ENCODE measurements at places on chromosomes 7 and 10.

GRCh38 chr10:59240582-59241183 is 64.2 kb downstream of the PHYHIPL start:
- DNase-seq = peak; percentile 12

DNA sequence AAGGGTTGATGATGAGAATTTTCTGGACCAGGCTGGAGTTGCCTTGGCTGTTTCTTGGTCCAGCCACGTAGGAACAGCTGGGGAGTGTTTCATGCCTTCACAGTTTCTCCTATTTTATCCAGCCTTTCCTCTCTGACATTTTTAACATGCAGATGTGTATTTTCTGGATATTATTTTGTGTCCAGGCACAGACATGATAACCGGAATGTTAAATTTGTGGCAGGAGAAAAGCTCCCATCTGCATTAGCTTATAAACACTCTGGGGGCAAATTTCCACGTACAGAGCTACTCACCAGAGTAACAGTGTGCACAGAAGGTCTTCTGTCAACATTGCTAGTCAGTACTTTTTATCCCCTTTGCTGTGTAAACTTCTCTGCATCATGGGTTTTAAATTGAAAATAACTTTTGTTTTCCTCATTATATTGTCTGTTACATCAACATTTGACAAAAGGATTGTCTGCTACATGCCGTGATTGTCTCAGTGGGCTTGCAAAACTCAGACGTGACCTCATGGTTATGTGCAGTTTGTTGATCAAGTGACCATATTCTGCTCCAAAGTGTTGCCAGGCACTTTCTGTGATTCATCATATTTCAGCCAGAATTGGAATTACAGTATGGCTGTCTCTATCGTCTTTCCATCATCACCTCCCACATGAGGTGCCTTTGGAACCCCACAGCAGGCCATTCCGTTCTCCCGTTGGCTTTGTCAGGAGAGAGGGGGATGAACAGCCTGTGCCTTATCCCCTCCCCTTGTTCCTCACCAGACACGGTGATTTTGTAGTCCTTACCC is 41.4 kb downstream of the INSYN2A start:
- DNase-seq = no peak

GRCh38 chr7:133048589-133048988 is 33.3 kb downstream of the CHCHD3 start:
- DNase-seq = peak; percentile 12

DNA sequence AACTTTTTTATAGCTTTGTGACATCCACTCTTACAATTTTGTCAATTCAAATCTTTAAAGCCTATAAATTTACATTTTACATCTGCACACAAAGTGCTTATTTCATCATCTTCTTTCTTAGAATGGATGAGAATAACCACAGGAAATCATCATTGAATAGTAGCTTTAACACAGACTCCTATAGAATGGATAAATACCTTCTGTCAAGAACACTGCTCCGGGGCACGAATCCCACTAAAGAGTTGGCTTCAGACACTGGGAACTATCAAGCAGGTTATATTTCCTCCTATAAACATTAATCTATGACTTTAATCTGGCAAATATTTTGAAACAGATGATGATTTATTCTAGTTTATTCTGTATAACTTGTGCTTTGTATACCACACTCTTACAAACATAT is 269.7 kb upstream of the TPK1 start:
- DNase-seq = no peak

- DNase-seq = no peak
These were observed 13.1 kb upstream of the FAM20C start for GRCh38 chr7:179209-179681.

GRCh38 chr7:30093420-30093952 is 41.3 kb upstream of the MTURN start:
- no peak for DNase-seq

DNA sequence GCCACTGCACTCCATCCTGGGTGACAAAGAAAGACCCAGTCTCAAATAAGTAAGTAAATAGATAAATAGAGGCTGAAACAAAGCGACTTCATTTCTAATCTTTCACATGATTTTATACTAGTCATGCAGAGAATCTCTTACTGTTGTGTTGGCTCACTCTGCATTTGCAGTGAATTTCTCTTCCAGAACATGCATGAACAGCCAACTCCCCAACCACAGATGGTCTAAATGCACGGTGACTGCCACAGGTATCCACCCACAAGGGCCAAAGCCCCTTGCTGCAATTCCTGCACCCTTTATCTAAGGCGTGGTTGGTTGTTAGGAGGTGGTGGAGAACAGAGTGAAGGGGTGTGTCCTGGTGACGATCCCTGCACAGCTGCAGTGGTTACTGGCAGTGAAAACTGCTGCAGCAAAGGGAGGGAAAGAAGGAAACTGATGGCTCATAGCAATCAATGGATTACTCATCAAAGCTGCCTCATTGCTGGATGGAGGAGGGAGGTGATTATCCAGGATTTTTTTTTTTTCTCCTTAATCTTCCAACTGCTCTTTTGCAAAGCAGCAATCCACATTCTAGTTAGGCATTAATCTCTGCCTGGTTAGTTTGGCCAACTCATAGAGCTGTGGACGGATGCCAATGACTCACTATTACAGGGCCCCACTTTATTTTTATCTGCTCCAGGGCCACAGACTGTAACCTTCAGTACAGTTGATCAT is 50.6 kb downstream of the PRTFDC1 start:
- DNase-seq = peak; percentile 89

DNA sequence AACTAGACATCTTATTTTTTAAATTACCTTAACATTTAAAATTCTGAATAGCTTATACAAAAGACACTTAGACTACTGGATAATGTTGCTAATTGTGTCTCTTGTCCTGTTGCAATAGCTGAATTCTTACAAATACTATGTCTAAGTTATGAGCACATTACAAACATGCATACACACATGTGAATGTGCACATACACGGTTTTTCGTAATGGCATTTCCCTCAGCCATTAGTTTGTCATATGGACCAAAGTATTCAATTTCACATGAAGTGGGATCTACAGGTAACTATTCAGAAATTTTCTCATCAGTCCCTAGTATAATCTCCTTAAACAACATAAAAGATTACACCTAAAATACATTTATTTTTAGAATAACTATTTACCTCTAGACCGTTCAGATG is 178.6 kb upstream of the BET1 start:
- DNase-seq = no peak

GRCh38 chr7:44515590-44516268 is 25.3 kb upstream of the NUDCD3 start:
- no peak for DNase-seq

- no peak for DNase-seq
These were observed 33.5 kb upstream of the VPS41 start for GRCh38 chr7:38942431-38943051.

DNA sequence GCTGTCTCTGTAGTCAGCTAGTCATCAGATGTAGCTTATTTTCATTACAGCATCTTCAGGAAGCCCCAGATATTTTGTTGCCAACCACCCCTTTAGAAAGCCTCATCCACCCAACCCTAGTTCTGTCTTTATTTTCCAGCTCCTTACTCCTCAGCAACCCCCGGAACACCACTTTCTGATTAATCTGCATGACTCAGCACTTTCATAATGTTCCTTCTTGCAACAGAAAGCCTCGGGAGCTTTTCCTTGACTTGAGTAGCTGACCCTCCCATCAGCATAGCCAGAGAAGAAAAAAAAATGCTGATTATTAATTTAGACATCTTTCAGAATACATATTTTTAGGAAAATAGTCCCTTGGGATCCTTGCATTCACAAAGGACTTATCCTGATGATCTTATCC is 244.0 kb upstream of the CXCL12 start:
- DNase-seq = peak; percentile 72

DNA sequence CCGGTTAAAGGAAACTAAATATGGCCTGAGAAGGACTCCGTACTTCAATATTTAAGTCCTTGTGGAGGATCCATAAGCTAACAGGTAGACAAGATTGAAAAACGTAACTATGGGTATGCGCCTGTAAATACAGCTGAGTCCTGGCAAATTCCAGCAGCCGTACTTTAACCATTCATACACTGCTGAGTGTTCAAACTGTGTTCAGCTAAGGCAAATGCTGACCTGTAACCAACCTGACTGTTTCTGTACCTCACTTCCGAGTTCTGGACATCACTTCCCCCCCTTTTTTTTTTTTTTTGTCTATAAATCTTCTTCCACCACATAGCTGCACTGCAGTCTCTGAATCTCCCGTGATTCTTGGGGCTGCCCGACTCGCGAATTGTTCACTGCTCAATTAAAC is 69.1 kb downstream of the SRPK2 start:
- no peak for DNase-seq

- no peak for DNase-seq
These were observed 697.8 kb downstream of the GATA3 start for GRCh38 chr10:8752146-8752843.

GRCh38 chr7:31958226-31958625 is 112.0 kb downstream of the PDE1C start:
- DNase-seq = no peak

- DNase-seq = no peak
These were observed 463.6 kb downstream of the PLXNA4 start for GRCh38 chr7:132112657-132113056.

DNA sequence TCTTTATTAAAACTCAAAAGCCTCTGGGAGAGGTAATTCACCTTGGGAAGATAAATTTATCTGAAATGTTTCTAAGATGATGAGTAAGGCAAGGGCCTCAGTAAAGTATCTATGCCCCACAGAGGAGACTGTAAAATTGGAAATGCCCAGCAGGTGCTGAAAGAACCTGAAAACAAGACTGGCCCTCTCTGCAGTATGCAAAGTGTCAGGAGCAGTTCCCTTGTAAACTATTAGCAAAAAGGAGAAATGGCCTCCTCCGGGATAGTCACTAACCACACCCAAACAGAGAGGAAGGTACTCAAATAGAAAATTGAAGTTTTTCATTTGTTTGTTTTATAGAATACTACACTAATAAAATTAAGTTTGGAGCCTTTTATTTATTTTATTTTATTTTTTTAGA is 81.2 kb downstream of the FZD1 start:
- no peak for DNase-seq

DNA sequence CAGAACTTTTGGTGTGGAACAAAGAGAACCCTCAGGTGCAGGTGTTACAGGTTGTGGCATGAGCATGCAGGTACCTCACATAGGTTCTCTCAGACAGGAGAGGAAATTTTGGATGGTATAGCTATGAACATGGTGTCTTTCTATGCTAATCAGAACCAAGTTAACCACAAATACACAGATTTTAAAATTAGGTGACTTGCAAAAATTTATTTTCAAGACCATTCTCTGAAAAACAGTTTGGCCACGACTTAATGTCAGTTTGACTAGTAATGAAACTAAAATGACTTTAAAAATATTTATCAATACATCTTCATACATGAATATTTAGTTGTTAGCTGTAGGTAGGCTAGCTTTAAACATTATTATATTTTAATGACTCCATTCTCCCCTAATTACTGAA is 129.6 kb downstream of the SRI start:
- DNase-seq = no peak

DNA sequence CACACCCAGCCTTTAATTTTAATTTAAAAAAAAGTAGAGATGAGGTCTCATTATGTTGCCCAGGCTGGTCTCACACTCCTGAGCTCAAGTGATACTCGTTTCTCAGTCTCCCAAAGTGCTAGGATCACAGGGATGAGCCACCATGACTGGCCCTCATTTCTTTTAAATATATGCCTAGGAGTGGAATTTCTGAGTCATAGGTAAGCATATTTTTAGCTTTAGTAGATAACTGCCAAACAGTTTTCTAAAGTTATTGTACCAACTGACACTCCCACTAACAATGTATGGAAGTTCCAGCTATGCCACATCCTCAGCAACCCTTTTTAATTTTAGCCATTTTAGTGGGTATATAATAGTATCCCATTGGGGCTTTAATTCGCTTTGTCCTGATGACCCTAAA is 13.8 kb upstream of the PPIF start:
- DNase-seq = no peak

DNA sequence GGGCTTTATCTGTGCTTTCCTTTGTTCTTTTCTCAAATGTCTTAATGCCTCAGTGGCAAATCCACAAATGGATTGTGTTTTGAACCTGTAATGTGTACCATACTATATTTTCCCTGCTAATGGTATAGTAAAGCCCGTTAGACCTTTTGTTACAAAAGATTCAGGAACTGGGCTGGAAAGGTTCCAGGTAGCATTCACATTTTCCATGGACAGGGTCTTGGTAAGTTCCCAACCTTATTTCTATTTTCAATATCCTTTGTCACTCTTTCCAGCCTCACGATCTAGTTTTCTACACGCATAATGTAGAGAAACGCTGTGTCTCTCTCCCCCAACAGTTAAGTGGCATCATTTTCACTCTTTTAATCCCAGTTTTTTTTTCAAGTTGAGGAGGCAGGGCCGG is 153.0 kb downstream of the PLCE1 start:
- DNase-seq = no peak

- no peak for DNase-seq
These were observed 1.7 kb upstream of the CDH23 start for GRCh38 chr10:71394926-71395562.
